ENCODE measurements at places on chromosomes 4 and X.
A peak's percentile ranks its signal among the peaks of the same experiment; 100 is the strongest.

GRCh38 chrX:133465254-133465653 is 50.0 kb upstream of the GPC4 start:
- no peak for DNase-seq

GRCh38 chr4:89136525-89136924 is 25.2 kb downstream of the TIGD2 start:
- DNase-seq = no peak

GRCh38 chr4:144574000-144574399 is 72.0 kb upstream of the HHIP start:
- no peak for DNase-seq

DNA sequence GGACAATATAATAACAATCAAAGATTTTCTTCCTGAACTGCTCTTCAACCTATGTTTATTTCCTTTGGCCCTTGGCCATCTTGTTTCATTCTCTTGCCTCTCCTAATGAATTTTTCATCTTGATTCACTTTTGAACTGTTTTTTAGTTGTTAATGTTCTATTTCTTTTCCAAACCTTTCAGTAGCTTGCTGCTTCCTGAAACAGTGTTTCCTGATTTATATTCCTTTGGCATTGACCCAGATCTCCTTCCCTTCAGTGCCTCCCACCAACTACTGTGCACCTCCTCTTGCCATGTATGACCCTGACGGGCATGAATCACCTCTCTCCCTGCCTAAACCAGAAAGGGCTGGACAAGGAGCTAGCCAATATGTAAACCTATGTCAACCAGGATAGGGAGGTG is 25.6 kb upstream of the SPP1 start:
- DNase-seq = no peak

DNA sequence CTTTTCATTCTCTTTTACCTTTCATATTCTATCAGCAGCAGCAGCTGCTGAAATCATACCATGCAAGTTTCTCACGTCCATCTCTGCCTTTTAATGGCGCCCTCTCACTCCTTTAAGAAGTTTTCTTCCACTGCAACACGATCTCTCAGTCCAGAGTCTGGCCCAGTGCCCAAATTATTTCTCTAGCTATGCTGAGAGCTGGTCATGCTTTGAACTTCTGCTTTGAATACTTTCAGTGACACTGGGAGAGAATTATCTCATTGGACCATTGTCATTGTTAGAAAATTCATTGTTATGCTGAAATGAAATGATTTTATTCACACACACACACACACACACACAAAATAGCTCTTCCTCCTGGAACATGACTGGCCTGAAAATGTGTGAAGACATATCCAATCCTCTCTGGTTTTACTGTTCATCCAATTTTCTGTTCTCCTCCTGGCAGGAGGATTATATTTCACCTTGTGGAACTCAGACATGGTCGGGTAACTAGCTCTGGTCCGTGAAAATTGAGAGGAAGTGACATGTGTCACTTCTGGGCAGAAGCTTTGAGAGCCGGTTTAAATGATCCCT is 1.3 kb upstream of the PDHA1 start:
- no peak for DNase-seq

GRCh38 chr4:122863639-122864038 is 37.0 kb downstream of the FGF2 start:
- no peak for DNase-seq

DNA sequence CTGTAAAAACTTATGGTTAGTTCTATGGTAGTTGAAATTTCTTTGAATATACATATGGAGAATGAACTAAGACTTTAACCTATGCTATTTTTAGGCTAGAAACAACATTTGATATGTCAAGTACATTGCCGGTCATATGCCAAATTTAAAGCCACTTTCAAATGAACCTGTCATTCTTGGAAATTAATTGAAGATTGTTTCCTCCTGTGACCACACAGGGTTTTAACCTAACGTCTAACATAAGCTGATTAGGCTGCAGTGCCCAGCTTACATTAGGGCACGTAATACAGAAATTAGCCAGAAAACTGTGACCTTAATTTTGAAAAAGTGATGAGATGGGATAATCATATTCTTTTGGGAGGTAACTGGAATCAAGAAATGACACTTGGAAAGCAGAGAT is 645.9 kb downstream of the FSTL5 start:
- no peak for DNase-seq

- DNase-seq = no peak
Measured at GRCh38 chr4:25792876-25793275, 69.9 kb downstream of the SEL1L3 start.

GRCh38 chr4:108804648-108805273 is 41.9 kb upstream of the ETNPPL start:
- no peak for DNase-seq

- DNase-seq = peak; percentile 37
Measured at GRCh38 chr4:118888666-118889311, at the start of gene SYNPO2. Gene SYNPO2, plus strand, starts transcription at chr4:118888854. Its CDS starts 183 bp downstream, at chr4:118889037.

- DNase-seq = no peak
Measured at GRCh38 chr4:6710282-6710681, 617 bp upstream of the MRFAP1L1 start.

GRCh38 chr4:83569987-83570386 is 34.1 kb downstream of the GPAT3 start:
- DNase-seq = no peak

DNA sequence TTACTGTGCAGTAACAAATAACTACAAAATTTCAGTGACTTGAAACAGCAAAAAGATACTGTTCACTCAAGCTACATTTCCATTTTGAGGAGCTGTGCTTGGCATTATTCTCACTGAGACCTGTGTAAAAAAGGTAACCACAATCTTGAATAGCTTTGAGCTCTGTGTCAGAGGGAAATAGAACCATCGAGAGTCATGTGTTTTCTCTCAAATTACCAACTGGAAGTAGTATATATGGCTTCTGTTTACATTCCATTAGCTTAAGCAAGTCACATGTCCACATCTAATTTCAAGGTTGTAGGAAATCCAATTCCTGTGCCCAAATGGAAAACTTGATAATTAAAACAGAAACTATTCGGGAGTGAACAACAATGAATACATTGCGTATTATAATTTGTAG is 82.9 kb upstream of the BANK1 start:
- no peak for DNase-seq

- no peak for DNase-seq
Measured at GRCh38 chr4:115945026-115945425, 831.6 kb upstream of the NDST4 start.

GRCh38 chrX:44747969-44748368 is 95.9 kb upstream of the DUSP21 start:
- DNase-seq = no peak

GRCh38 chr4:21769404-21770147 is 179.0 kb downstream of the KCNIP4 start:
- DNase-seq = no peak

GRCh38 chr4:153114771-153115321 is 89.4 kb upstream of the TRIM2 start:
- no peak for DNase-seq

DNA sequence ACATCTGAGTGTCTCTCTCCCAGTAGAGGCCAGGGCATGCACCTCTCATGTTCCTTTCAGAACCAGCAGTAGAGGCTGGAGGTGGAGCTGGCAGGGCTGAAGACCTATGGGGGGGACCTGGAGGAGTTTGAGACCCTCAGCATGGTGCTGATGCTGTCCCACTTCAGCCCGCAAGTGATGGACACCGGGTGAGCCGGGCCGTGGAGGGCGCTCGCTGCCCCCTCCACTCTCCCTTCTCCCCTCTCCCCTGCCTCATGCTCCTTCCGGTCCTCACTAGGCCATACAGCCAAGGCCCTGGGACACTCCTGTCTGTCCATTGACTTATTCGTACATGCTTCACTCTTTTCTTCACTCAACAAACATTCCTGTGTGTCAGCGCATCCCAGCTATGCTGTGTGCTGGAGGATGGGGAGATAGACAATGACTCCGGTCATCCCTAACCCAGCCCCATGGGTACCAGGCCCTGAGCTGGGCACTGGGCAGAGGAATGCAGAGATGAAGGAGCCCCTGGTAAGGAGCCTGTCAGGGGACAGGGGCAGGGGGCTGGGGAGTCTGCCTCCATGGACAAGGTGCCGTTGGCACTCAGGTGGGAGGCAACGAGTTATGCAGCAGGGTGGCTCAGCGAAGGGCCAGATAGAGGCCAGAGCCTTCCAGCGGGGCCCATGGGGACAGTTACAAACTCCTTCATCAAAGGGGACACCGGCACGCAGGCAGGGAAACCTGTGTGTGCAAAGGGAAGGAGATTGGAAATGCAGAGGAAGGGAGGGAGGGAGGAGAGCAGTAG is 28.4 kb upstream of the WFS1 start:
- no peak for DNase-seq

- no peak for DNase-seq
Measured at GRCh38 chr4:31360786-31361185, 640.6 kb downstream of the PCDH7 start.

- DNase-seq = no peak
Measured at GRCh38 chr4:165953181-165953580, 80.1 kb downstream of the TLL1 start.

DNA sequence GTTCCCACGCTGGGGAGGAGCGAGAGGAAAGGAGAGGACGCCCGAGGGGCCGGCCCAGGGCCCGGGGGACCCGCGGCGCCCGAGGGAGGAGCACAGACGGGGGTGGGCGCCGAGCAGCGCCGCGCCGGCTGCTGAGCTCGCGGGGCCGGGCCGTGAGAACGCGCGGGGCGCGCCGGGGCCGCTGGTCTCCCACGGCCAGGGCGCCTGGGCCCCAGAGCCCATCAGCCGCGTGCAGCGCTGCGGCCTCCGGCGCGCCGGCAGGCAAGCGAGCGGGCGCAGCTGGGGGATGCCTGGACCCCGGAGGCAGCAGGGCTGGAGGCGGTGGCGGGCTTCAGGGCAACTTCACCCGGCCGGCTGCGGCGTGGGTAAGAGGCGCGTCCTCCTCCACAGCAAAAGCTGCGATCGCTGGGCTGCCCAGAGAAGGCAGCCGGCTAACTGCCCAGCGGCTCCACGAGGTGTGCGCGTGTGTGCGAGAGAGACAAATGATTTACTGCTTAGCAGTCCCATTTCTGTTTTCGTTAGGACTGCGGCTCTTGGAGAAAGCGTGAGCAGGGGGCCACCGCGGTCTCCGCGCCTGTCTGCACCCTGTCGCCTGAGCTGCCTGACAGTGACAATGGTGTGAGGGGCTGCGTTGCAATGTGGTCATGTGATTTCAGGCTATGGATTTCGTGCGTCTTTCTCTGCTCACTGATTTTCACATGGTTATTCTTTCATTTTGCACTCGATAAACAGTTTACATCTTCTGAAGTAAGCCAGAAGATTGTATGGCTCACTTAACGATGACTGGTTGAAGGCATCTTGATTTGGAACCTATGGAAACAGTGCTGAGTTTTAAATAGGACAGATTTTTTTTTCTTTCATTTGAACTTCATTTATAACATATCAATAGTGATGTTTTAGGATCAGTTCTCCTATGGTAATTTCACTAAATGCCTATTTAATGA is 1.2 kb downstream of the GUCY1A1 start:
- peak; percentile 41 for DNase-seq
